ENCODE measurements at places on chromosomes 13 and 19. TPM values are rescaled to one million over a fixed set of nuclear protein-coding genes. Genes with fewer than 3 reads are reported as not detected.

The ADAMTSL5 gene
- 1.3 TPM for total RNA-seq

The NEK5 gene
- total RNA-seq, result 0.11 TPM

The ZFP36 gene
- total RNA-seq, result 74.6 TPM

The SEMA6B gene
- not detected for total RNA-seq

The IZUMO2 gene
- not detected for total RNA-seq

The ACTMAP gene
- total RNA-seq, result 12.8 TPM

The ODAD3 gene
- total RNA-seq, result 0.47 TPM

The ZNF208 gene
- total RNA-seq, result 1.6 TPM

The FAM216B gene
- total RNA-seq, result not detected

The OR7E24 gene
- total RNA-seq, result not detected

The RNF113B gene
- not detected for total RNA-seq

The ZNF878 gene
- total RNA-seq, result 1.0 TPM

The C19orf33 gene
- not detected for total RNA-seq

The ZNF468 gene
- 11.2 TPM for total RNA-seq

The ZNF723 gene
- total RNA-seq, result not detected

The SELENOV gene
- not detected for total RNA-seq

The ZNF493 gene
- total RNA-seq, result 15.1 TPM

The FFAR3 gene
- total RNA-seq, result 1.1 TPM

The TMIGD2 gene
- total RNA-seq, result 13.6 TPM

The STOML3 gene
- not detected for total RNA-seq

The SMARCA4 gene
- 97.0 TPM for total RNA-seq

The KLF1 gene
- total RNA-seq, result 0.32 TPM

All from activated CD8-positive, alpha-beta T cell treated with anti-CD3 and anti-CD28 coated beads for 36 hours (primary cell).